T-helper 1 cell (primary cell): ENCODE measurements at places on chromosomes 2 and 18.

GRCh38 chr18:48394176-48394575 is 15.0 kb downstream of the ZBTB7C start:
- no peak for DNase-seq

- peak; percentile 35 for DNase-seq
Observed at GRCh38 chr2:203934041-203934492, 2.5 kb upstream of the ICOS start.

- DNase-seq = no peak
Observed at GRCh38 chr2:111155610-111156009, 34.9 kb downstream of the BCL2L11 start.

GRCh38 chr2:230706053-230706521 is 6.6 kb upstream of the CAB39 start:
- DNase-seq = no peak

- no peak for DNase-seq
Observed at GRCh38 chr18:5285326-5285725, 10.2 kb downstream of the ZBTB14 start.

- peak; percentile 4 for DNase-seq
Observed at GRCh38 chr2:240389302-240389805, 46.1 kb upstream of the GPC1 start.

DNA sequence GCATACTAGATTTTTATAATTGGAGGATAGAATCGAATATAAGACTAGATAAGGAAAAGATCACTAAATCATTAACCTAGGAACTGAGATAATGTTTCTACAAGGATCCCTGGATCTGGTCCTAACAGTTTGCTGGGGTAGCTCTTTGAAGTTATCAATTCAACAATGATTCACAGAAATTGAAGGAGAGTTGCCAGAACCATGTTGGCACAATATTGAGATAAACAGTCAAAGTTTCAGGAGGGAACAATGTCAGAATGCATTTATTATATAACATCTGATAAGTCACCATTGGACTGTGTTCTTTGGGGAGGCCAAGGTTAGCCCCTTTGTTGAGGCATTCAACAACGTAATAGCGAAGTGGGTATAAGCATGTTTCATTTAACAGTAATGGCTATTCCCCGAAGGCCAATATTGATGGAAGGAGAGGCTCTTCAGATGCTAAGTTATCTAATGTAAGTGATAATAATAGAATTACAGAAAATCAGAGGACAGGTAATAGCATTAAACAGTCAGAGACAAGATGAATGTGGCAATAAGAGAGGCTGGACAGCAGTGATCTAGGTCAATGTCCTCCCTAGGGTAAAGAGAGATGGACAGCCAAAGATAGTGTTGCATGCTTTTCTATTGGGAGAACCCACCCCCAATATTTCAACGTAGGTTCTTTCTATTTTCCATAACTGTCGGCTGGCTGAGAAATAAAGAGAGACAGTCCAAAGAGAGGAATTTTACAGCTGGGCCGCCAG is 604.8 kb upstream of the GYPC start:
- DNase-seq = no peak

GRCh38 chr18:70693246-70693645 is 404.4 kb downstream of the SOCS6 start:
- DNase-seq = no peak

DNA sequence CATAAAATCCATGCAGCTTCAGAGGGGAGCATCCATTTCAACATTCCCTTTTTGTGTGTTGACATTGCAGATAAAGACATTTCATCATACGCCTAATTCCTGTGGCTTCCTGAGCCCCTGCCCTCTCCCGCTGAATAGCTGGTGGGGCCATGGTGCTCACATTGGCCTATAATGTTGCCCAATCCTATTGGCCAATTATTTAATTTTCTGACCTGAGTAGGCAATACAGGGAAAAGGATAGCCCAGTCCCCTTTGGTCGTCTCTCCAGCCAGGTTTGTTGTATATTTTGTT is 163.8 kb upstream of the MYCN start:
- no peak for DNase-seq

DNA sequence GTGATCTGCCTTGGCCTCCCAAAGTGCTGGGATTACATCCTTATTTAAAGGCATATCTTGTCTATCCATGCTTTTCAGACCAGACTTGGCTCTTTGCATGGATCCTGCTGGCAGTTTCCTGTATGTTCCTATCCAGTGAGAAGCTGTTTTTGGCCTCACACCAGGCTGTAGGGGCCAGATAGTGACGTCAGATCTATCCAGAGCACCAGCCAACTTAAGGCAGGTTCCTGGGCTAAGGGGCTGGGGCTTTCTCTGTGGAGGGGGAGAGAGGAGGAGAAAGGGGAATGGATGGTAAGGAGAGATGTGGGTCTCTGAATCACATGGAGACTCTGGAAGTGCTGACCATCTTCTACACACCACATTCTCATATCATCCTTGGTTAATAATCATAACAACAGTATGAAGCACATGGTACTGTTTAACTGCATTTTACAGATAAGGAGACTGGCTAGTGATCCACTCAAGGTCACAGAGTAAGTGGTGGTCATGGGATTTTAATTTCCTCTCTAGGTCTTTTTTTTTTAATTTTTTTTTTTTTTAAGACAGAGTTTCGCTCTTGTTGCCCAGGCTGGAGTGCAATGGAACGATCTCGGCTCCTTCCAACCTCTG is 2.0 kb upstream of the FAM117B start:
- no peak for DNase-seq

- no peak for DNase-seq
Observed at GRCh38 chr2:241412144-241412543, 56.1 kb downstream of the FARP2 start.

GRCh38 chr2:31992025-31992579 is 18.7 kb downstream of the MEMO1 start:
- DNase-seq = no peak

GRCh38 chr2:60213865-60214625 is 339.4 kb downstream of the BCL11A start:
- DNase-seq = no peak

DNA sequence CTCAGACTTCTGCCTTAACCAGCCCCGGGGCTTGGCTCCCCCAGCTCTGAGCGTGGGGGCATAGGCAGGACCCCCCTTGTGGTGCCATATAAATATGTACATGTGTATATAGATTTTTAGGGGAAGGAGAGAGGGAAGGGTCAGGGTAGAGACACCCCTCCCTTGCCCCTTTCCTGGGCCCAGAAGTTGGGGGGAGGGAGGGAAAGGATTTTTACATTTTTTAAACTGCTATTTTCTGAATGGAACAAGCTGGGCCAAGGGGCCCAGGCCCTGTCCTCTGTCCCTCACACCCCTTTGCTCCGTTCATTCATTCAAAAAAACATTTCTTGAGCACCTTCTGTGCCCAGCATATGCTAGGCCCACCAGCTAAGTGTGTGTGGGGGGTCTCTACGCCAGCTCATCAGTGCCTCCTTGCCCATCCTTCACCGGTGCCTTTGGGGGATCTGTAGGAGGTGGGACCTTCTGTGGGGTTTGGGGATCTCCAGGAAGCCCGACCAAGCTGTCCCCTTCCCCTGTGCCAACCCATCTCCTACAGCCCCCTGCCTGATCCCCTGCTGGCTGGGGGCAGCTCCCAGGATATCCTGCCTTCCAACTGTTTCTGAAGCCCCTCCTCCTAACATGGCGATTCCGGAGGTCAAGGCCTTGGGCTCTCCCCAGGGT is 5.5 kb downstream of the CTDSP1 start:
- DNase-seq = no peak

- DNase-seq = no peak
Observed at GRCh38 chr2:1698188-1698945, 45.9 kb downstream of the PXDN start.

GRCh38 chr2:119252186-119253113 is 28.8 kb downstream of the STEAP3 start:
- DNase-seq = no peak

GRCh38 chr2:144405982-144406788 is 113.7 kb downstream of the ZEB2 start:
- no peak for DNase-seq

- DNase-seq = no peak
Observed at GRCh38 chr2:159454185-159454584, 162.2 kb downstream of the BAZ2B start.
